ENCODE measurements at places on chromosomes 7 and 10.

- DNase-seq: no peak
These were observed 440.7 kb upstream of the CELF2 start for GRCh38 chr10:10576937-10577336.

DNA sequence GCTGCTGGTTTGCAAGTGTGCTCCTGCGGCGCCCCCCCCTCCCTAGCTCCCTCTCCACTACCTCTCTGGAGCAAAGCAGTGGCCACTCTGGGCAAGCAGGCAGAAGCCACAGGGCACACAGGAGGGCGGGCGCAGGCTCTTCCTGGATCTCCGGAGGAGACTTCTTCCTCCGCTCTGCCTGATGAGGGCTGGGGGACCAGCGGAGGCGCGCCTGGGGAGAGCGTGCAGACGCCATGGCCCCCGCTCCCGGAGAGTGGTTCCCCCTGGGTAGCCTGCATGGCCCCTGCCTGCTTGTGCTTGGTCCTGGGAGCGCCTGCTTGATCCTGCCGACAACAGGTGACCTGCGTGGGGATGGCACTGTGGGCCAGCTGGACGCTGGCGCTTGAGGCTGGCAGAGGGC lies 29.0 kb downstream of the ANKMY2 start:
- DNase-seq: no peak

- DNase-seq: no peak
These were observed 16.4 kb upstream of the RNF148 start for GRCh38 chr7:122719010-122719578.

GRCh38 chr10:24952143-24952706 lies at the start of gene PRTFDC1:
PRTFDC1 (minus strand) TSS chr10:24952606; CDS start chr10:24952575, 31 bp downstream.
- DNase-seq: no peak
